Islet precursor cell (in vitro differentiated cells): ENCODE measurements at places on chromosomes 6 and 20.
A peak's percentile ranks its signal among the peaks of the same experiment; 100 is the strongest.

GRCh38 chr20:44284032-44284431 is 27.0 kb downstream of the FITM2 start:
- no peak for DNase-seq

GRCh38 chr6:13544454-13545186 is 29.8 kb upstream of the SIRT5 start:
- no peak for DNase-seq

GRCh38 chr6:36487698-36488097 is 44.9 kb downstream of the KCTD20 start:
- DNase-seq: no peak

DNA sequence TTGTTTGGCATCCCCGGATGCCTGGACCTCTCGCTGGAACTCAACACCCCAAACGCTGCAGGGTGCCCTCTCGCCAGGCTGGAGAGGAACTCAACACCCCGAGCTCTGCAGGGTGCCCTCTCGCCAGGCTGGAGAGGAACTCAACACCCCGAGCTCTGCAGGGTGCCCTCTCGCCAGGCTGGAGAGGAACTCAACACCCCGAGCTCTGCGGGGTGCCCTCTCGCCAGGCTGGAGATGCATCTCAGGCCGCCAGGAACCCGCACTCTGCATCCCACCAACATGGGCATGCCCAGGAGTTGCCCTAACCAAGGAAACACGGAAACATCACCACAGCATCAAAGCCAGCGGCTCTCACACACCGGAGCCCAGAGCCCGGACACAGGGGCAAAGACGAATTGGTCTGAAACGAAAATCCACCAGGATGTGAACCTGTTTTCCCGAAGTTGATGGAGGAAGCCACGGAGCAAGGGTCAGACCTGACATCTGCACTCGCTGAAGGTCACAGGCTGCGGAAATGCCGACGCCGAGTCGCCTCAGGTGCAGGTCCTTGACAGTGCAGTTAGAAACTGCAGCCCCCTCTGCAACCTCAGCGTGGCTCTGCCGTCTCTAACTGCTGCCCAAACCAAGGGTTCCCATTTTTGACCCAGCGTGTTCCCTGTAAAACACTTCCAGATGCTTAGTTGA is 37.5 kb downstream of the DLL1 start:
- no peak for DNase-seq

DNA sequence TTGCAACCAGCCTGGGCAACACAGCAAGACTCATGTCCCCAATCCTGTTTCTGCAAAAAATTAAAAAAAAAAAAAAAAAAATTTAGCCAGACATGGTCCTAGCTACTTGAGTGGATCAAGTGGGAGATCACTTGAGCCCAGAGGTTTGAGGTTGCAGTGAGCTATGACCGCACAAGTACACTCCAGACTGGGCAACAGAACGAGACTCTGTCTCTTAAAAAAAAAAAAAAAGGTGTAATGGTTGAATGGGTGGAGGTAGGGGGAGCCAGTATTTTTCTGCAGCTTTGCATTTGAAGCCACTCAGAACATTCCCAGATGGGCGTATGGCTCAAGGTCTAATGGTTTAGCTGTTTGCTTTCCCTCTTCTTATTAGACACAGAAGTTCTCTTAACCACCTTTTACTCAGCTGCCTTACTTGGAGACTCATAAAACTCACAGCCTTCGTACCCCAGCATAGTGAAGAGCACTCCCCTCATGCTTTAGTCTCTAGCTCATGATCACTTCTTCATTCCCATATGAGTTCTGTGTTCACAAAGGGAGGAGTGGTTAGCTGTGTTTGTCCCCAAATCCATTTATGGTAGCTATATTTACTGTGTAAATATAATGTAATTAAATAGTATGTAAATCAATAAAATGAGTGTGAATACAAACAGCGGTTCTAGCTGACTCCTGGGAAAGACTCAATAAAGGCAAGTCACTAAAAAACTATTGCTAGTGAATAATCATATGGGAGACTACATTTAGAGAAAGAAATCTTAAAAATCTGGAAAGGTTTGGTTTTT is 9.0 kb downstream of the FKBP1A start:
- no peak for DNase-seq

GRCh38 chr6:149464411-149464810 is 20.4 kb downstream of the ZC3H12D start:
- no peak for DNase-seq

DNA sequence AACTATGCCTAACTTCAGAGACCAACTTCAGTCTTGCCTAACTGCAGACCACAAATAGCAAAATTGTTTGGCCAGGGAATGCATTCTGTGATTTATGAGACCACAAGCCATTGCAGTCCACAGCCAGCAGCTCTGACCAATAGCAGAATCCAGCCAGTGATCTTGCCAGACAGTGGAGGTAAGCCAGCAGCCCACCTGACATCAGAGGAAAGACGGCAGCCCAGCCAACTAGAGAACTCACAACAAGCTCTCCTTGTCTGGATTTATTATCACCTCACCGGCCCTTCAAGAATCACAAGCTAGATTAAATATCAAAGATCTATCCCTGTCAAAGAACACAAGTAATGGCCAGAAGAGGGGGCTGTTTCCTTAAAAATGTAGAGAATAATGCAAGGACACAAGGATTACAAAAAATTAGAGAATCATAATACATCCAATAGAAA is 66.5 kb upstream of the SLC35F1 start:
- DNase-seq: peak; percentile 72
